NCI-H2171 treated with DMSO at 0.1 percent for 48 hours (cell line): ENCODE measurements at places on chromosomes 16 and 17.

DNA sequence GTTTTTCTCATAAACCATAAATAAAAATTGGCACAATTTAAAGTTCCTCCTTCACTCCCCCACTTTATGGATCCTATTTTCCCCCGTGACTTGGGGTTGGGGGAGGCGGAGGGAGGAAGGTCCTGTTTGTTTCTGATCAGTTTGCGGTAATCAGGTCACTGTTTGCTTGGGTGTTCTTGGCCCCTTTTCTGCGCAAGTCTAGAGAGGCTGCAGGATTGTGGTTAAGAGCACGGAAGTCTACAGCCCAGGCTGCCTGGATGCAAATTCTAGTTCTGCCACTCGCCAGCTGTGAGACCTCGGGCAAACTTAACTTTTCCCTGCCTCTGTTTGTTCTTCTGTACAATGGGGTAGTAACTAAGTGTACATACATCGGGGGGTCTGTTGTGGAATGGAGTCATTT is 12.1 kb downstream of the ATP2C2 start:
- no peak for DNase-seq

GRCh38 chr17:3962217-3962964 is 1.8 kb downstream of the ATP2A3 start:
- DNase-seq = no peak

GRCh38 chr17:61144617-61145564 is 254.8 kb upstream of the TBX2 start:
- peak; percentile 57 for DNase-seq

DNA sequence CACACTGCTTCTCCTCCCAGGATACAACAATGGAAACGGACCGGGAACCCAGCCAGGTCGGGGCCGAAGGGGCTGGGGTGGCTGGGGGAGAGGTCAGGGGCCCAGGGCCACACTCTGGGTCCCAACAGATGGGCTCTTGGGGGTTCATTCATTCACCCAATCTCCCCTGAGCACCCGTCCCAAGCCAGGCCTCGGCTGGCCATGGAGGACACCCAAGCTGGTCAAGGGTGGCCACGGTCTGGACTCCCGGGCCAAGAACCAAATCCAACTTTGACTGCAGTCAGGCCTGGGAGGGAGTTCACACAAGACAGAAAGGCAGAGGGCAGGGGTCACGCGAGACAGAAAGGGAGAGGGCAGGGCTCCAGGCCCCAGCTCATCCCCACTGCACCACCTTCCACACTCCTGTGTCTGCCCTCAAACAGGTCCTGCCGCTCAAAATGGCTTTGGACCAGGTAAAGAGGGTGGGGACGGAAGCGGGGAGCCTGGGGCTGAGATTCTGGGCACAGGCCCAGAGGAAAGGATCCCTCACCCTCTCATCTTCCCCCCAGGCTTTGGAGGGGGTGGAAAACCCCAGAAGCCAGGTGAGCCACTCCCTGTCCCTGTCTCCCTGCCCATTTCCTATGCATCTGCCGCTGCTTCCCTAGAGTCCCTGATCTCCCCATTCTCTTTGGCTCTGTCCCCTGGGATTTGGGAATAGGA is 12.3 kb upstream of the PKMYT1 start:
- DNase-seq = no peak

GRCh38 chr17:64448665-64449512 is at the start of gene MILR1:
Gene MILR1, plus strand, starts transcription at chr17:64449115. Its CDS starts 54 bp downstream, at chr17:64449169.
- no peak for DNase-seq

GRCh38 chr17:74736513-74737298 is at the start of gene RAB37:
Gene RAB37, plus strand, starts transcription at chr17:74737256. Its CDS starts 17 bp downstream, at chr17:74737273.
- peak; percentile 67 for DNase-seq

DNA sequence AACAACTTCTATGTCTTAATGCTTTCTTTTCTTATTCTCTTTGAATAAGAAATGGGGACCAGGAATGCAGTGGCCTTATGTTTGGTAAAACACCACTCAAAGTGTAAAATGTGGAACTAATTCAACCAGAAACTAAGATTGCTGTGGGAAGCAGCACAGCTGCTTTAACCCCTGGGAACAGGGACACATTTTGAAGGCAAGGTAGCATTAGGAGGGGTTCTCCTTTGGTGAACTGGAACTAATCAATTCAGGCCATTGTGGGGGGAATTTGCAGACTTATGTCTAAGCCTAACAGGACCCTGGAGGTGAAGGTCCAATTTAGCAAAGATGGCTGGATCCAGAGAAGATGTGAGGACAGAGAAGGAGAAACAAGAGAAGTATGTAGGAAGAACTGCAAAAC is 256.1 kb downstream of the ZFHX3 start:
- DNase-seq = no peak

DNA sequence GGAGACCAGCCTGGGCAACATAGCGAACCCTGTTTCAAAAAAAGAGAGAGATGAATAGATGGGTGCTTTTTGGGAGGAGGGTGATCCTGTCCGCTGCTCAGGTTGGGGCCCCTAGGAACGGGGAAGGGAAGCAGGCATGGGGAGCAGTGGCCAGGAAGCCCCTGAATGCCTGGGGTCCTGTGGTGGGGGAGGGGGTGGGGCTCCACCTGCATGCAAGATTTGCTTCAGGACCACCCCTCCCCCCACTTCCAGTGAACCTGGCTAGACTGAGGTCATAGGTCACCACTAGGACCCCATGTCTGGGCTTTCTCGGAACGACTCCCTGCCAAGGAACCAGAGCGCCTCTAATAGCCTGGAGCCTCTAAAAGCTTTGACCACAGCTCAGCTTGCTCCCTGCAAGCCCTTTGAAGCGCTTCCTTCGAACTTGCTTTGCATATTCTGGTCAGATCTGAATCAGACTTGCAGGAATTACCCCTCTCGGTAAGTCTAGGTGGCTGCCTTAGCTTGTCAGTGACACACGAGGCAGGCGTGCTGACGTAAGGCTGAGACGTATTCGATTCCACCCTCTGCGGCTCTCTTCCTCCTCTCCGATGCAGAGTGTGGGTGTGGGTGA is 3.7 kb downstream of the SOCS3 start:
- no peak for DNase-seq

- no peak for DNase-seq
Measured at GRCh38 chr17:49393491-49394255, 21.0 kb downstream of the PHB1 start.

GRCh38 chr17:72151565-72152386 is 31.0 kb downstream of the SOX9 start:
- DNase-seq = no peak

DNA sequence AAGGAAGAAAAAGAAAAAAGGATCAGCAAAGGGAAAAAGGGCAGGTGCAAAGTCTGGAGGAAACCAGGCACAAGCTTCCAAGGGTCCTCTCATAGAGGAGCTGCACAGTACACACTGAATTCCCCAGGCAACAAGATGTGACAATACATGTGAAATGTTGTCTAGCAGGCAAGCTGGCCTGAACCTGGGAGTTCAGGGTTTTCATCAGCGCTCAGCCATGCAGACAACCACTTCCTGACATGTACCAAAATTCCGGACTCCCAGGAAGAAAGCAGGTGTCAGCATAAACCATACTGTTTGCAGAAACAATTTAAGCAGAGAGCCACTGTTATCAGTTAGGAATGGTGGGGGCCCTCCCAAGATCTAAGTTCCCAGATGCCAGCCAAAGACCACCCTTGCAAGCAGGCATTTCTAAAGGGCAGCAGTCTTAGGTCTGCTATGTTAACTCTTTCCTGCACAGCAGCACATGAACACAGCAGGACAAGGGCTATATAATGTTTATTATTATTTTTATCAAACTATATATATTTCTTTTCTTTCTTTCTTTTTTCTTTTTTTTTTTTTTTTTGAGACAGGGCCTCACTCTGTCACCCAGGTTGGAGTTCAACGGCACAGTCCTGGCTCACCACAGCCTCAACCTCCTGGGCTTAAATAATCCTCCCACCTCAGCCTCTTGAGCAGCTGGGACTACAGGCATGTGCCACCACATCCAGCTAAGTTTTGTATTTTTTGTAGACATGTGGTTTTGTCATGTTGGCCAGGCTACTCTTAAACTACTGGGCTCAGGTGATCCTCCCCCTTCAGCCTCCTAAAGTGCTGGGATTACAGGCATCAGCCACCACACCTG is 10.1 kb downstream of the TK2 start:
- DNase-seq = no peak

DNA sequence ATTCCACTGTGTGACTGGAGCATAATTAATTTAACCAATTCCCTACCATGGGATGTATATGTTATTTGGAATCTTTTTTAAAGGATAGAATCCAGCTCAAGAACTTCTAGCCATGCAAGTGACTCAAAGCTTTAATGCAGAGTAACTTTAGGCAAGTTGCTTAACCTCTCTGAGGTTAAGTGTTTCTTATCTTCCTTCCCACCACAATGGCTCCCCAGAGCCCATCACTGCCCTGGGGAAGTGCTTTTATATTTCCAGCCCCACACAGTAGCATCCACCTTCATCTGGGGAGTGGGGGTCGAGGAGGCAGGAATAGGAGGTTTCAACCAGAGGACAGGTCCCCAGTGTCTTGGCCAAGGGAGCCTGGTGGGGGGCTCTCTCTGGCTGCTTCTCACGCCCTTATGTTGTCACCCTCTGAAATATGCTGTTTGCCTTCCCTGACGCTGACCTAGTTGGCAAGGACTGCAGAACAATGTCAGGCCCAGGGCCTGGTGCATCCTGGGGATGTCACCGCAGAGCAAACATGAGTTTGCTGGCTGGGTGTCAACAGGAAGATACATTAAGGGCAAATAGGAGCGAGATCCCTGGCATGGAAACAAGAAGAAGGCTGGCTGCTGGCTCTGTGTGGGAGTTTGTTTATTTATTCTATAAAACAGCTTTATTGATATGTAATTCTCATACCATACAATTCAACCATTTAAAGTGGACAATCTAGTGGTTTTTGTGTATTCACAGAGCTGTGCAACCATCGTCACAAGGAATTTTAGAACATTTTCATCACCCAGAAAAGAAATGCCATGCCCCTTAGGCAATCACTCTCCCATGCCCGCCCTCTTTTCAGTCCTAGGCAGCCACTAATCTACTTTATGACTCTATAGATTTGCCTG is 46.6 kb upstream of the WSB1 start:
- DNase-seq = no peak

- no peak for DNase-seq
Measured at GRCh38 chr16:53216798-53217197, 162.0 kb downstream of the CHD9 start.

- DNase-seq = peak; percentile 7
Measured at GRCh38 chr16:78444-79150, 572 bp downstream of the MPG start.

GRCh38 chr16:1416521-1416941 is 2.0 kb upstream of the UNKL start:
- no peak for DNase-seq

DNA sequence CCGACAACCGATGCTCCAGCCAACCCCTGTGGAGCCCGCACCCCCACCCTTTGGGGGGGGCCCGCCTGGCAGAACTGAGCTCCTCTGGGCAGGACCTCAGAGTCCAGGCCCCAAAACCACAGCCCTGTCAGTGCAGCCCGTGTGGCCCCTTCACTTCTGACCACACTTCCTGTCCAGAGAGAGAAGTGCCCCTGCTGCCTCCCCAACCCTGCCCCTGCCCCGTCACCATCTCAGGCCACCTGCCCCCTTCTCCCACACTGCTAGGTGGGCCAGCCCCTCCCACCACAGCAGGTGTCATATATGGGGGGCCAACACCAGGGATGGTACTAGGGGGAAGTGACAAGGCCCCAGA is 17.9 kb downstream of the NGFR start:
- no peak for DNase-seq

- peak; percentile 40 for DNase-seq
Measured at GRCh38 chr17:72419866-72420774, 299.3 kb downstream of the SOX9 start.

DNA sequence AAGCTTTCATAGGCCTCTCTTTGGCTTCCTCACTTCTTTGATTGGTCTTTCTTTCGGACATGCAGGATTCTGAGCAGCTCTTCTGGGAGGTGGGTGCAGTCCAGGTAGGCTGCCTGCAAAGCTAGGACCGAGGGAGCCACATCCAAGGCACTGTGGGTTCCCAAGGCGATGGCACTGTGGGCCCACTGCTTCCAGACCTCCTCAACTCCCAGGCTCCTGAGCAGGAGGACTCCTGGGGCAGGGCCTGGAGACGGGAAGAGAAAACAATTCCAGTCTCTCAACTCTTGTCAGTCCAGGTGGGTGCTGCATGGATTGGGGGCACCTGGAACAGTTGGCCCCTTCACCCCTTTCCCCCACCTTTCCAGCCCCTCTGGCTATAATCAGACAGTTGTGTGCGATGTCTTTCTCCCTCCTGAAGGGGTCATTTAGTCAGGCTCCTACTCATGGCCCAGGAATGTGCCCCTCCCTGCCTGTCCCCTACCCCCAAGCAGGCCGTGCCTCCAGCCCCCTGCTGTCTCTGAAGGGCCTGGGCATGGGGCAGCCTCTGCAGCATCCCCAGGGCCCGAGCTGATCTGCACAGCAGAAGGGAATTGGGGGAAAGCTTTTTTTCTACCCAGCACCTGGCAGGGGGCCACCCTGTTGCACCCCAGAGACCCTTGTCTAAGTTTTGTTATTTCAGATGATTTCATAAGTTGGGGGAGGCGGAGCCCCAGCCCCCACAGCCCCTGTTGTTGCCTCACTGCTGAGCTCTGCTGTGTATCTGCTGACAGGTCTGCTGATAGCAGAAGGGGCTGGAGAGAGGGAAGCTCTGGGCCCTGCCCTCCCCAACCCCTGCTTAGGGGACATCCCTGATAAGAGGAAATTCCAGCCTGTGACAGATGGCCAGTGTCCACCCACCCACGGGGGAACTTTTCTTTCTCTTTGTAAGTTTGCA is 330.3 kb downstream of the SEC14L1 start:
- DNase-seq = peak; percentile 5

DNA sequence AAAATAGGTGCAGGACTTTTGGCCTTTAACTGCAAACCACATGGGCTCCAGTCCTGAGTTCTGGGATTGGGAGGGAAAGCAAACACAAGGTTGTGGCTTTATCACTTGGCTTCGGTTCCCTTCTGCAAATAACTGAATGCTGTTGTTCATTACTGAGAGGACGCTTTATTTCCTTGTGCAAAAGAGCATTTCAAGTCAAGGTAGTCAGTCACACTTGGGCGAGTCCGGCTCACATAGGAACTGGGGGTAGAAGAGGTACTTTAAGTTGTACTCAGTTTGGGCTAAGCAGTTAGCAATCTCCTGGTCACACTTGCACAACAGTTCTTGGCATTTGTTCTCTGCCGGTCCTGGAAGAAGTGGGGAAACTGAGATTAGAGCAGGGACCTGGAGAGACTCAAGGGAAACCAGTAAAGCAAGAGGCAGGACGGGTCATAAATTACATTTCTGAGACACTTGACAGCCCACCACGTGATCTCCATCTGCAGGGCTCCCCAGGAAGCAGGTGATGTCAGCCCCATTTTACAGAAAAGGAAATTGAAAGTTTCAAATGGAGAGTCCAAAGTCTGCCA is 21.6 kb downstream of the PLA2G10 start:
- no peak for DNase-seq

- no peak for DNase-seq
Measured at GRCh38 chr16:50980666-50981065, 170.4 kb downstream of the SALL1 start.
